ENCODE measurements at places on chromosomes 7 and 10.

- DNase-seq = peak; percentile 33
Observed at GRCh38 chr7:134943785-134944400, 42.4 kb upstream of the AGBL3 start.

GRCh38 chr7:34727464-34727995, 69.5 kb downstream of the NPSR1 start:
- DNase-seq = no peak

GRCh38 chr10:4058514-4059029, 273.6 kb upstream of the KLF6 start:
- no peak for DNase-seq

- DNase-seq = no peak
Observed at GRCh38 chr7:10138087-10138854, 835.4 kb upstream of the PHF14 start.

GRCh38 chr7:39360766-39361165, 205.4 kb upstream of the YAE1 start:
- DNase-seq = no peak

- no peak for DNase-seq
Observed at GRCh38 chr7:116948934-116949333, 4.4 kb upstream of the ST7 start.
